Daoy (cell line): ENCODE measurements at places on chromosomes 13 and 19.

GRCh38 chr19:56312787-56313657 is 1.6 kb downstream of the ZSCAN5A start:
- no peak for DNase-seq

DNA sequence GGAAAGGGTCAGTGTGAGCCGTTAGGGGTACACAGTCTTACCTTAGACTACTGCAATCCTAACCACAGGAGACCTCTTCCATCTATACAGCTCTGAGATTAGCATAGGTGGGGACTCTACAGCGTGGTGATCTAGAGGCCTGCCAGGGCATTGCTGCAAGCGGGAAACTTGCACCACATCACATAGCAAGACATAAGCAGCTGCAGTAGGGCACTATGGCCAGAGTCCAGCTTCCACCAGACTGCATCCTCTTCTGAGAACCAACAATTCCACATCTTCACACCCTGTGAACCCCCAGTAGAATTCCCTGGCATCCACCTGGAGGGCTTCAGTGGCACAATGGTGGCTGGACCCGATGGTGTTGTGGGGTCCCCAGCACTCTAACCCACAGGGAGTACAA is 1564.3 kb upstream of the PRR20A start:
- DNase-seq = no peak

DNA sequence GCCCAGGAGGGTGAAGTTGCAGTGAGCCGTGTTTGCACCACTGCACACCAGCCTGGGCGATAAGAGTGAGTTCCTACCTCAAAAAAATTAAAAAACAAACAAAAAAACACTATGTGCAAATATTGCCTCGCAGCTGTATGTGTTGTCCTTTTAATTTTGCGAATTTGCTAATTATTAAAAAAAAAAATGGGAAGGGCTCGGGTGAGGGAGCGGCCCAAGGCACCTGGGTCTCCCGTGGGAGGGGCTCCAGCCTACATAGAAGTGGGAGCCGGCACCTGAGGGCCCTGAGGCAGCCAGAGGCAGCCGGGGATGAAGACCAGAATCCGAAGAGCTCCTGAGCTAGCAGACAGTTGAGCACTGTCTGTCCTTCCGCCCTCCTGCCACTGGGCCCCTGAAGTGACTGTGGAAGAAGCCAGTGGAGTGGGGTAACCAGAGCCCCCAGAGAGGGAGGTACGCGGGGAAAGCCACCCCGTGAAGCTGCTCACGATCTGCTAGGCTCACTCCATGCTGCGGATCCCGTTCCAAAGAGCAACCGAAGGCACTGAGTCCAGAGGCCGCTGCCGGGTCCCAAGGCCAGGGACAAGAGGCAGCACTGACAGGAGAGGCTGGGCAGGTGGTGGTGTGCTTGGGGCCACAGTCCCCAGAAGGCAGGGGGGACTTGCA is 6.5 kb downstream of the IZUMO4 start:
- DNase-seq = no peak

- peak; percentile 1 for DNase-seq
Observed at GRCh38 chr13:83881917-83882605, at the start of gene SLITRK1. SLITRK1 (minus strand) TSS chr13:83882474; CDS start chr13:83881507, 967 bp downstream.

DNA sequence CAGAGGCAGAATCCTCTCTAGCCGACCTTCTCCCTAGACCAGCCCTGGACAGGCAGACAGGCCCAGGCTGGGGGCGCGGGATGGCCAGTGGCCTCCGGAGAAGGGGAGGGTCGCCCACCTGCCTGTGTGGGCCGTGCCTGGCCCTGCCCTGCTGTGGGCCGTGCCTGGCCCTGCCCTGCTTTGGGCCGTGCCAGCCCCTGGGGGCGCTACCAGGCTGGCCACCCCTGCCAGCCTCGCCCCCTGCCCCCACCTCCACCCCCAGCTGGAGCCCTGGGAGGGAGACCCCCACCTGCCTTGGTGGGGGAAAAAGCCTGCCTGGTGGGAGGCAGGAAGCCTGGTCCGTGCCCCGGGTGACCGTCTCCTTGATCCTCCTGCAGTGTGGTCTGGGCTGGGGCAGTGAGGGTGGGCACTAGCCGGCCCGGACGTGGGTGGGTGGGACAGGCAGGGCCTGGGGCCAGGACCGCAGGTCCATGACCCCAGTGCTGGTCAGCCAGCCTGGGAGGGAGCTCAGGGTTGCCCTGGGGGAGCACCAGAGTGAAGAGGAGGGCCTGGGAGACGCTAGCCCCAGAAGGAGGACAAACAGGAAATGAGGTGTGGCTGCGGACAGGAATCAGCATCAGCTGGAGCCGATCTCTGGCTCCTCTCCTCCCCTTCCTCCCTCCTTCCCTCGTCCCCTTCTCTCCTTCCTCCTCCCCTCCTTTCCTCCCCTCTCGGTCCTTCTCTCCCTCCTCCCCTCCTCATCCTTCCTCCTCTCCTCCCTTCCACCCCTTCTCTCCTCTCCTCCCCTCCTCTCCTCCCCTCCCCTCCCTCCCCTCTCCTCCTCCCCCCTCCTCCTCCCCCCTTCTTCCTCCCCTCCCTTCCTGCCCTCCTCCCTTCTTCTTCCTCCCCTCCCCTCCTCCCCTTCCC is 5.1 kb upstream of the MKNK2 start:
- DNase-seq = peak; percentile 79

GRCh38 chr13:102903659-102904407 is 58.0 kb downstream of the ERCC5 start:
- DNase-seq = no peak

- DNase-seq = no peak
Observed at GRCh38 chr13:64819081-64819480, 2411.1 kb downstream of the PCDH9 start.

DNA sequence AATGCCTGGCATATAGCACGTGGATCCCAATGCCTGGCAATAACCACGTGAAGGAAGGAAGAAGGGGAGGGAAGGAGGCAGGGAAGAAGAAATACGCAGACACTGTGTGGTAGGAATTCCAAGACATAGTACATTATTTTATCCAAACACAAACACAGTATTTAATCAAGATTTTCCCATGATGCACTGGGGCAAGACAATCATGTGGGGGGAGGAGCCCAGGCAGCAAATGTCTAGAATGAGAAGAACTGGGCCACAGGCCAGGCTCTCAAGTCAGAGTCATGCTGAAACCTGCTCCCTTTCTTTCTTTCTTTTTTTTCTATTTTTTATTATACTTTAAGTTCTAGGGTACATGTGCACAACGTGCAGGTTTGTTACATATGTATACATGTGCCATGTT is 717.9 kb downstream of the UQCRFS1 start:
- no peak for DNase-seq

DNA sequence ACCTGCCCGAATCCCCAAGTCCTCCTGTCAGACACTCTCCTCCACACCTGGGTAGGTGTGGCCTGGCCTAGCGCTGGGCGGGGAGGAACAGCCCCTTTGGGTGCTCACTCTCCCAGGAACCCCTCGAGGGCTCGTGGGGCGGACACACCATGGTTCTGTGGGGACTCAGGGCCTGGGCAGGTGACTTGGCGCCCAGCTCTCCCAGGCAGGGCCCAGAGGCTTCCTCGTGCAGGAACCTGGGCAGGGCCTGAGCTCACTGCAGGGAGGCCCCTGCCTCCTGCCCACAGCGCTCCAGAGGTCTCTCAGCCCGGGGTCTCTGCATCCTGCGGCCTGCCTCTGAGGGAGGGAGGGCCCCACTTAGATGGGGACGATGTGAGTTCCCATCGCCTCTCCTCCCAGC is 11.9 kb downstream of the LSM4 start:
- no peak for DNase-seq

DNA sequence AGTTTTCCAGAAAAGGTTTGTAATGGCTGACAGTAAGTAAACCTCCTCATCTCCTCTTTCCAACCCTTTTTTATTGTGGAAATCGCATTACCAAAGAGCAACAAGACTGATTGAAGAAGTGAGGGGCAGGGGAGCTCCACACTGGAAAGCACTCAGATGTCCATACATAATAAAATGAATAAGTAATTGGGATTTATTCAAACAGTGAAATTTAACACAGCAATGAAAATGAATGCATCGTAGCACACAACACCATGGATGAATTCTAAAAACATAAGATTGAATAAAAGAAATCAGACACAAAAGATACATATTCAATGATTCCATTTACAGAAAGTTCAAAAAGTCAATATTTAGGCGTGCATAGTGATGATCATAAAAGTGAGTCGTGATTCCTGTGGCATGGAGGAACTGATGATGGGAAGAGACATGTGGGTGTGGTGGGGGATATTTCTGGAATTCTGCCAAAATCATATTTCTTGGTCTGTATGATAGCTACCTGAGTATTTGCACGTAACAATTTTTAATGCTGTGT is 18.8 kb downstream of the FAM216B start:
- no peak for DNase-seq

DNA sequence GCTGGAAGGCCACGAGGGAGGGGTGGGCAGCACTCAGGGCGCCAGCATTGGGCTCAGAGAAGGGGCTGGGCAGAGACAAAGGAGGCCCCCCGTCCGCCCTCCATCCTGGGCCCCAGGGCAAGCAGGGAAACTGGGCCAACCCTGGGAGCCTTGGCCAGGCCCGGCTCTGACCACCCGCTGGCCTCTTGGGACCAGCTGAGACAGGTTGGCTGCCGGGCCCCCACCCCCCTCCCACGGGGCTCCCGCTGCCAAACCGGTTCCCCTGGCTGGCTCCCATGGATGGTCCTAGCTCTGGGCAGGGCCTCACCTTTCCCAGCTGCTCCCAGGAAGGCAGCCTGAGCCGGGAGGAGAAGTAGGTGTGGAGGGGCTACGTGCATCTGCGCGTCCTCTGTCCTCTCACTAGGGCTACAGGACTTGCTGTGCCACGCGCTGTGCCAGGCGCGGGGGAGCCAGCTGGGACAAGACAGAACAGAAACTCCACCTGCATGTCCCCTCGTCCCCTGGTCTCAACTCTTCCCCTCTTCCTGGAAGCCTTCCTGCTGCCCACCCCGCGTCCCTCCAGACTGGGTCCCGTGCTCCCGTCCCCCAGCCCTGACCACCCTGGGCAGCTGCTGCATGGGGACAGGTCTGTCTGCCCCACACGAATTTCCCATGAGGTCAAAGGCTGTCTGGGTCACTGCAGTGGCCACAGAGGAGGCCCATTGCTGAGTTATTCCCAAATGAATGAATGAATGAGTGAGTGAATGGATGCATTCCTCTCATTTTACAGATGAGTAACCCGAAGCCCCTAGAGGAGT is 29.1 kb upstream of the NCCRP1 start:
- no peak for DNase-seq

DNA sequence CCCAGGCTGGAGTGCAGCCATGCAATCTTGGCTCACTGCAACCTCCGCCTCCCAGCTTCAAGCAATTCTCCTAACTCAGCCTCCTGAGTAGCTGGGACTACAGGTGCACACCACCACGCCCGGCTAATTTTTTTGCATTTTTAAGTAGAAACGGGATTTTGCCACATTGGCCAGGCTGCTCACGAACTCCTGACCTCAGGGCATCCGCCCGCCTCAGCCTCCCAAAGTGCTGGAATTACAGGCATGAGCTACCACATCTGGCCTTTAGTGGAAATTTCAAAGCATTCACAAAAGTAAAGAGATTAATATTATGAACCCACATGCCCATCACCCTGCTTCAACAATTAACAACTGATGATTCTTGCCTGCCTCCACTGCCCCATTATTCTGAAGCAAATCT is 20.5 kb upstream of the LATS2 start:
- DNase-seq = no peak
